ENCODE measurements at places on chromosomes 1 and 21.
A peak's percentile ranks its signal among the peaks of the same experiment; 100 is the strongest.

DNA sequence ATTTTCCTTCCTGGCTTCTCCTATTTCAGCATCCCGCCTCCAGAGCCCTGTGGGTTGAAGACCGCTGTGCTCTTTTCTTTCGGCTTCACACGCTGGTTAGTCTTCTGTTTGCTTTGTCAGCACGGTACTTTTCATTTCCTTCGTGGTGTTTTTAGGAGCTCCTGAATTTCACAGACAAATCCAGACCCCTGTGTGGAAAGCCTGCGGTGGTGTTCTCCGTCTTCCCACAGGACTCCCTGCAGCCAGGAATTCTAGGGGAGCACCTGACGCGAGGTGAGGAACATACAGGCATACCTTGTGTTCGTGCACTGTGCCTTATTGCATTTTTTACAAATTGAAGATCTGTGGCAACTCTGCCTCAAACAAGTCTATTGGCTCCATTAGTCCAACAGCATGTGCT is 210.2 kb upstream of the MAP1LC3C start:
- DNase-seq, result no peak

GRCh38 chr1:7284839-7285435 is 486.2 kb upstream of the VAMP3 start:
- no peak for DNase-seq

- no peak for DNase-seq
These were observed 20.7 kb downstream of the C1QB start for GRCh38 chr1:22673486-22674409.

DNA sequence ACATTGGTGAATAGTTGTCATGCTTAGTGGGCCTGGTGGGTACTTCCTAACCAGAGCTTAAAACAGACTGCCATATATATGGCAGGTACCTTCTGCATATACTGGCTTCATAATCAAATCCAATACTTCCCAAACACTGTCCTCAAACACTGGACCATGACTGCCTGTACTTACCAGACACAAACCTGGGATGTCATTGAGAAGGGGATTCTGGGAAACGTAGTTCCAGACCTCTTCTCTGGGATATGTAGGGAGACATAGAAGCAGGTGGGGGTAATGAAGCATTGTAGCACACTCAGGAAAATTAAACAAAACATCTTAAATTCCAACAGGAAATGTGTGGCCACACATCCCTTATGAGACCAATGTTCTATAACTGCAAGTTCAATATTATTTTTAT is 76.5 kb upstream of the ADAMTS5 start:
- DNase-seq, result no peak

- no peak for DNase-seq
These were observed 52.9 kb downstream of the SUCO start for GRCh38 chr1:172585861-172586260.

DNA sequence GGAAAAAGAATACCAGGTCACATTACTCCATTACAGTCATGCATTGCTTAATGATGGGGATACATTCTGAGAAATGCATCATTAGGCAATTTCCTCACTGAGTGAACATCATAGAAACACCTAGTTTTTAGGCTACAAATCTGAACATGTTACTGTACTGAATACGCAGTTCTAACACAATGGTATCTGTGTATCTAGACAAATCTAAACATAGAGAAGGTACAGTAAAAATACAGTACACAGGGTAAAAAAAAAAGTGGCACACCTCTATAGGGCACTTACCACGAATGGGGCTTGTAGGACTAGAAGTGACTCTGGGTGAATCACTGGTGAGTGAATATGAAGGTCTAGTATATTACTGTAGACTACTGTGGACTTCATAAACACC is 115.7 kb downstream of the AKT3 start:
- DNase-seq, result no peak

GRCh38 chr1:58997637-58998036 is 213.8 kb upstream of the JUN start:
- DNase-seq, result no peak

GRCh38 chr1:20903437-20903836 is 116.3 kb upstream of the HP1BP3 start:
- no peak for DNase-seq

- DNase-seq, result peak; percentile 35
These were observed at the start of gene ZYG11A for GRCh38 chr1:52842643-52843310. ZYG11A (plus strand) TSS chr1:52842760; CDS start chr1:52842884, 124 bp downstream.

- no peak for DNase-seq
These were observed 16.2 kb upstream of the PDXK start for GRCh38 chr21:43702785-43703034.

DNA sequence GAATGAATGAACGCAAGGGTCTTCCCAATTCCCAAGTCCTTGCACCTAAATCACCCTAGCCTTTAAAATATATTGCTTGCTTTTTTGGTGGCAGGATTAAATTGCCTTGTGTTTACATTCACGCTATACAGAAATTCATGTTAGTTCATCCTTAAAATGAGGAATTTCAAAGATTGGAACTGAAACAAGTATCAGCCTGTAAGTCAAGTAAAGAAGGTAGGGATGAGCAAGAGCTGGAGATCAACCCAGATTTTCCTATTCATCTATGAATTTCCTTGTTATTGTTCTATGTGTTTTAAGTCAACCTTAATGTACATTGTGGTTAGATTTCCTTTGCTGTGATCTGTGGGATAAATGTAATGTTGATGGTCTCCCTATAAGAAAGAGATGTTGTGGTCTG is 248.2 kb downstream of the NFIA start:
- no peak for DNase-seq

- DNase-seq, result no peak
These were observed 1.4 kb downstream of the KIAA0319L start for GRCh38 chr1:35555601-35556477.

DNA sequence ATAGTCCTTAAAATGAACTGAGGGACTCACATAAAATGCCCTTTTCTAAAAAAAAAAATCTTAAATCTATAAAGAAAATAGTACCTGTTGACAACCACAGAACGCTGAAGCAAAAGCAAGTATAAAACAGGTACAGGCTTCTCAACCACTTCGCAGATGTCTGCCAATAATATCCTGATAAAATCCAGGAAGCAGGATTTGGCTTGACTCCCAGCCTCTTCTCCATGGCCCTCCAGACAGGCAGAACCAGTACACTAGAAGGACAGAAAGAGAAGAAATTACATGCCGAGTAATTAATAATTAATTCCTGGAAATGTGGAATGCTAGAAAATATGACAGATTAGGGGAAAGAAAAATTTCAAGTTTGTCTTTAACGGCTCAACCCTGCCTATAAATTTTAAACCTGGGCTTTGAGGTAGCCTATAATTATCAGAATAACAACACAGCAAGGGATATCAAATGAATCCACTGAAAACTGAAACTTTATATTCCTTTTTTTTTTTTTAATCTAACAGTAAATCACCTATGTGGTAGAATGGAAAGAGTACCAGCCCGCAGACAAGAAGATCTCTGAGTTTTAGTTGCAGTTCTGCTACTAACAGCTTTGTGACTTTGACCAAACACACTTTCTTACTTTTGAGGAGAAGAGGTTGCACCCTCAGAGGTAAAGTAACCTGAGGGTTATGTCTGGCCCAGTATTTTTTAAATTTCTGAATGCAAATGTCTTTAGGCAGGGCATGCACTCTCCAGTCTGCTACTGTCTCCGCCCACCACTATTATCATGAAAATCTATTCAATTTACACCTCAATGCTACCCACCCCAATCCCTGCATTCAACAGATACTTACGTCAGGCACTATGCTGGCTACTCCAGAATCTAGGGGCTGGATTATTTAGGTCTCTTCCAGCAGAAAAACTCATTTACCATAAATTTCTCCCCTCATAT is 2.7 kb downstream of the KIAA0319L start:
- DNase-seq, result no peak

DNA sequence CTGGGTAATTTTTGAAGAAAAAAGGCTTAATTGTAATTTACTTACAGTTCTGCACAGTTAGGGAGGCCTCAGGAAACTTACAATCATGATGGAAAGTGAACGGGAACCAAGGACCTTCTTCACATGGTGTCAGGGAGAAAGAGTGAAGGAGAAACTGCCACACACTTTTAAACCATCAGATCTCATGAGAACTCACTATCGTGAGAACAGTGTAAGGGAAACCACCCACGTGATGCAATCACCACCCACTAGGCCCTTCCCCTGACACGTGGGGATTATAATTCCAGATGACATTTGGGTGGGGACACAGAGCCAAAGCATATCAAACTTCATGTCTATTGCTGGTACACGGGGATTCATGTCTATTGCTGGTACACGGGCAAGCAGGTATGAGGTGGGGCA is 5.3 kb upstream of the SFT2D2 start:
- no peak for DNase-seq

DNA sequence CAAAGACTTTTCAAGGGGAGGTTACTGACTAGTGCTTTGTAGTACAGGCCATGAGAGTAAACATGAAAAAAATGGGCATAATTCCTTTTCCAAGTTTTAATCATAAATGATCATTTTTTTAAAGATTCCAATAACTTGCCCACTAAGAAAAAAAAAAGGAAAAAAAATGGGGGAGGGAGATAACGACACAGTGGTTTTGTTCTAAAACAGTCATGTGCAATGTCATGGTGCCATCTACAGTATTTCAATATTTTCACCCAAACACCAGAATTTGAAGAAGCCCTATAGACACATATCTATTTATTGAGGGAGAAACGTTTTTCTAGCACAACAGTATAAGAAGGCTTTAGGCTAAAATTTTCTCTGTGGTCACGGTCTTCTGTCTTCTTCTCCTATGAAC is 250.2 kb downstream of the LTN1 start:
- DNase-seq, result no peak

DNA sequence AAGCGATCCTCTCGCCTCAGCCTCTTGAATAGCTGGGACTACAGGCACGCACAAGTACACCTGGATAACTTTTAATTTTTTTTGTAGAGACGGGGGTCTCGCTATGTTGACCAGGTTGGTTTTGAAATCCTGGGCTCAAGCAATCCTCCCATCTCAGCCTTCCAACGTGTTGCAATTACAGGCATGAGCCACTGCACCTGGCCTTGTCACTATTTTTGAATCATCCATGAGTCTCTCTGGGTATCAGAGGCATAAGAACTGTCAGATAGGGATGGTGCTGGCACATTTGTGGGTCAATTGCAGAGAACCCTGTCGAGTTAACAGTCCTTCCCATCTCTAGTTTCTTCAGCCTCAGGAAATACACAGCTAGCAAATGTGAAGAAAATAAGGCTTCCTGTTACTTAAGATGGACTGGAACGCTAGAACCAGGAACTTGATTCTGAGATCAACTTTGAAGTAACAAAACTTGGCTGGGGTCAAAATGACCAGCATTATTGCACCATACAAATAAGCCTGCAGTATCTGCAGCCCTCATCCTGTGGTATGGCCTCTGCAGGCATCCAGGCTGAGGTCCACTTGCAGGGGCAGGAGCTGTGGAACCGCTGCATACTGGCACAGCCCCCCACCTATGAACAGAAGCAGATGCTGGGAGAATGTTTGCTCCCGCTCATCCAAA is 124.3 kb upstream of the GADD45A start:
- no peak for DNase-seq

GRCh38 chr1:169295425-169295824 is 72.2 kb downstream of the NME7 start:
- no peak for DNase-seq

- DNase-seq, result no peak
These were observed 1.3 kb downstream of the SH2D2A start for GRCh38 chr1:156815307-156815826.

- no peak for DNase-seq
These were observed 106.6 kb downstream of the NR5A2 start for GRCh38 chr1:200134116-200134515.

GRCh38 chr1:15261155-15262002 is 14.4 kb downstream of the FHAD1 start:
- no peak for DNase-seq

DNA sequence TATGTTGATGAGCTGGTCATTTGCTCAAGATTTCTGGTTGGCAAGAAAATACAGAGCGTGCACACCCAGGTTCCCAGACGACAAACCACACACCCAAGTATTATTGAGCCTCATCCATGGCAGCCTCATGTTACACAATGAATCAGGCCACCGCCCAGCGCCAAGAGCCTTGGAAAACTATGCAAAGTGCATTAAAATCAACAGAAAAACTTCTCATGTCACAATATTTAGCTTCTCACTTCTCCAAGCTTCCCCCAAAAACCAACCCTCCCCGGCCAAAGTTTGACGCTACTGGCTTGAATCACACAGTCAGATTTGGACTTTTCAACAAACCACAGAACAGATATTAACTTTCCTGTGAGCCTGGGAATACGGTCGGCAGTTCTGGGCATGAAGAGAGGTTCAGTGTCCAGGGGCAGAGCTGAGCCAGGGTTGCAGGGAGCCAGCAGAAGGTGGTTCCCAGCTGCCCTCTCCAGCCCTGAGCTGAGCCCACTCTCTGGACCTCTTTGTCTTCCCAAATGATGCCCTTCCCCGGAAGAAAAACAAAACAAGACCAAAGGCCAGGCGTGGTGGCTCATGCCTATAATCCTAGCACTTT is 71.1 kb downstream of the SETD4 start:
- DNase-seq, result no peak

- DNase-seq, result no peak
These were observed 65.1 kb upstream of the HSD17B7 start for GRCh38 chr1:162725301-162725837.

GRCh38 chr1:40749817-40750216 is 33.8 kb upstream of the KCNQ4 start:
- DNase-seq, result no peak

DNA sequence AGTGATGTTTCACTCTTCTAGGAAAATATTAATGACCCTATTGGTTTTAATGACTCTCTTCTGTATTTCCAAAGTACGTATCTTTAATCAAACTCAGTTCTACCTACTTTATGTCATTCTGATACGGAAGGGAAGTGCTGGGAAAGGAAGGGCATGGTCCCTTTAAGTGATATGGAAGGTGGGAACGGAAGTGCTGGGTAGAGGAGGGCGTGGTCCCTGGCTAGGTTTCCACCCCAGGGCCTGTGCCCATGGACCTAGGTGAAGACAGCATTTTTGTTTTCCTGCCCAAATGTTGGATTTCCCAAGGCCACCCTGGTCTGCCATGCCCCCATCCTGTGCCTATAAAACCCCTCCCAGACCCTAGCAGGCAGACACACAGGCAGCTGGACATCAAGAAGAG is 24.0 kb downstream of the RGS4 start:
- no peak for DNase-seq

DNA sequence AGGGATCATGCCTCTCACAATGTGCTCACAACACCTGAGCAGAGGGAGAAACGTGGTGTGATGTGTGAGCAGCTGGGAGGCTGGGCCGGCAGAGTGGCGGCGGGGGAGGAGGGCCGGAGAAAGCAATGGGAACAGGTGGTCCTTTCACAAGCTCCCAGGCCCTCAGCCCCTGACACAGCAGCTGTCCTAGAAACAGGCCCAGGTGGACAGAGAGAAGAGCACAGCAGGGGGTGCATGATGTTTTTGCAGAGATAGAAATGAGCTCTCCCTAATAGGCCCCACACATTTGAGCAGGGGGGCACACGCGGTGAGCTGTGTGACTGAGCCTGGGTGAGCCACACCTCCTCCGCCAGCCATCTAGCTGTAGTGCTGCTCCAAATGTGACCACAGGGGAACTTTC is 7.6 kb upstream of the RGS16 start:
- DNase-seq, result no peak
